ENCODE measurements at places on chromosomes 5 and 9.

GRCh38 chr5:6675784-6676491 lies 37.3 kb upstream of the TENT4A start:
- DNase-seq = no peak

- no peak for DNase-seq
These were observed 839.3 kb upstream of the WWC1 start for GRCh38 chr5:167452136-167452535.

GRCh38 chr9:72643651-72644050 lies 122.2 kb downstream of the TMC1 start:
- DNase-seq = no peak

DNA sequence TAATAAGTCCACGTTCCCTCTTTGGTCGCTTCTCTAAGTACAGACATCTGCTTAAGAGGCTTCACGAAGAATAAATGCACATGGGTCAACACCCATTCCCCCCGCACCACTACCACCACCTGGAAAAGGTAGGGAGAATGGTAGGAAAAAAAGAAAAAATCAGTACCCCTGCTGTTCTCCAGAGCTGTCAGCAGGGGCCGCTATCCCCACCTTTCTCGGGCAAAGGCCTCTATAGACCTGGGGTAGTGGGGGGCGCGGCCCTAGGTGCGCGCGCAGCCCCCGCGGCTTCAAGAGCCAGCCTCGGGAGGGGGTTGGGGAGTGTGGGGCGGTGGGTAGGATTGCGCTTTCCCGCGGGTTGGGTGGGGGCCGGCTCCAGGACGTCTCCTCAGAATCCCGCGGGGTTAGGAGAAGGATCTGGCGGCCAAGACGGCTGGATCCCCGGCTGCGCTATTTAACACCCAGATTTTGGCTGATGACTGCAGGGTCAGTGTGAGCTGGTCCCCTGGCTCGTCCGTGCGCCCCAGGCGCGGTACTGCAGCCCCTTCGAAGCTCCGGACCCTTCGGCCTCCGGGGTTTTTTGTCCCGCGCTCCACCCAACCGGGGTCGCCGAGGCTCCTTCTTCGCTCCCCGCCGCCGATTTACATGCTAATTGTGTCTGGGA lies 1.6 kb upstream of the SEMA6A start:
- no peak for DNase-seq

DNA sequence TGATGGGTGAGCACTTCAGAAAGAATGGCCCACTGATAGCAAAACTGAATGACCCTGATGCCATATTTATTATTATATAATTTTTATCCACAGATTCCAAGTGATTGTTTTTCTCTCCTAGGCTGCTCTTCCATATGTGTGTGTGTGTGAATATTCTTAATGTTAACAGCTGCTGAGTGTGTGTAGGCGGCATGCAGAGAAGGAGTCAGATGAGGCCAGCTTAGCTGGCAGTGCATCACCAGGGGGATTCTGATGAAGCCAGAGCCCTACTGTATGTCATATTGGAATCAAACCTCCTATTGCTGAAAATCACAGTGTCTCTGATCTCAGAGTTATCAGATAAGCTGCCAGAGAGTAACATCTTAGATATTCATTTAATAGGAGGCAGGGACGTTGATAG lies 177.1 kb downstream of the DMAC1 start:
- DNase-seq = no peak

GRCh38 chr9:37512437-37512836 lies 26.7 kb downstream of the POLR1E start:
- no peak for DNase-seq

GRCh38 chr5:150256410-150257064 lies 33.0 kb downstream of the CAMK2A start:
- no peak for DNase-seq

DNA sequence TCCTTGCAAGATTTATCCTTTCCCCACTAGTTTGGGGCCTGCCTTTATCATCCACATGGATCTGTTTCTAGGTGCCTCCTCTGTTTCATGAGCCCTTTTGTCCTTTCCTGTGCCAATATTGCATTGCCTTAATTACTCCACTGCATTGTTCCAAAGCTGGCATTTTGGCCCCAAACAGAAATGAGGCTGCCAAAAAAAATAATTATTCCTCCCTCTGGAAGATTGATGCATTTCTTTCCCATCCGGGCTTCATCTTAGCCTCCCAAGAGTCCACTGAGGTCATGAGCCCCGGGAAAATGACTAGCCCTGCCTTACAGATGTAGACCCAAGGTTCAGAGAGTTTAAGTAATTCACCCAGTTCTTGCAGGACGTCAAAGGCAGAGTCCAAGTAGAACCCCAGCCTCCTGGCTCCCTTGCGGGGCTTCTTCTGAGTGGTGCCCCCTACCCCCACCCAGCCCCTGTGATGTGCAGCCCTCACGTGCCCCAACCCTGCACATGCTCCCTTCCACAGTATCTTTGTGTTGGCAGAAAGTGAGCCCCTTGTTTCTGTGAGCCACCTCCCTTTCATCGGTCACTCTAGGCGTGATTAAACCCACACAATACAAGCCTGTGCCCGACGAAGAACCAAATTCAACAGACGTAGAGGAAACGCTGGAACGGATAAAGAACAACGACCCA lies 62.1 kb downstream of the TMOD1 start:
- no peak for DNase-seq

- DNase-seq = no peak
These were observed 93.1 kb upstream of the WWC1 start for GRCh38 chr5:168198359-168198758.

DNA sequence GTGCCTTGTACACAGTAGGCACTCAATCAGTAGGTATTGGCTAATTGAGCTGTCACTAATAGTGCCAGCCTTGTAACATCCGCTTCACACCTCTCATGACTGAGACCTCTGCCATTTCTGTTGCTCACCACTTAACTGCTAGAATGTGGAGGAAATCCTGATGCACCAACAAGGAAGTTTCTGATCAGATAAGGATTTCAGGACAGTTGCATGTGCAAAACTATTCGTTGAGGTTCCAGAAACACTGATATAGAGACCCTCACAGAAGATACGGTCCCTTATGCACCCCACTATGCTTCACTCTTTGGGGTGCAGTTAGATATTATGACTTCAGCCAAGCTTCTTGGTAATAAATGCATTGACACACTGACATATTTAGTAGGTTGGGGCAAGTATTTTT lies 10.7 kb downstream of the SAP30L start:
- DNase-seq = no peak

DNA sequence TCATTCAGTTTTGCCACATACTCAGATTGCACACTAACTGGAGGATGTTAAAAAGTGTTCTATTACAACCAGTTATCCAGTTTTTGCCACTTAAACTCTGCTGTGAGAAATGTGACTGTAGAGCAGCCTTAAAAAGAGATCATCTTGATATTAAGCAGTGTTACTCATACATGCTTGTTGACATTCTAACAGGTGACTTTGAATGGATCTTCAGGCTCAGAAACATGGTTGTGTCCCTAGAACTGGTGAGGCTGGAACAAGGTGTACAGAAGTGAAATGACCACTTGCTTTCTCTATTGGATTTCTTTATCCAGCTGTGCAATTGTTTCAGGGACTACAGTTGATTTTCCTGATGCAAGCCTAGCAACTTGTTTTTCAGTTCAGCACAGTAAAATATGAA lies 166.1 kb upstream of the CCDC152 start:
- no peak for DNase-seq

GRCh38 chr9:15248621-15249020 lies 58.4 kb downstream of the TTC39B start:
- DNase-seq = no peak

DNA sequence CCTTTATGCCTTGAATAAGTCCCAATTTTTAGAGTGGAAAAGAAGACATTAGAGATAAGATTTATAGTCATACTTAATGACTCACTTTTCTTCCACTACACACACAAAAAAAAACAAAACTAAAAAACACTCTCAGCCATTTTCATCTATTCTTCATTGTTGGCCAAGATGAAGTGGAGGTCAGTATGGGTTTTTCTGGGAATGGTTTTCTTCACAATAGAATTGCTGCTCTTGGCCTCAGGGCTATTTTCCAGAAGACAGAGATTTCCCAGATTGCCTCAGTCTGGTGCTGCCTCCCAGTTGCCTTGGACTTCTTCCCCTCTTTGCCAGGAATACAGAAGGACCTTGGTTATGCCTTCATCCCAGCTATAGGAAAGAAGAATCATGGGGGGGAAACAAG lies 463.7 kb downstream of the TMEM232 start:
- no peak for DNase-seq

DNA sequence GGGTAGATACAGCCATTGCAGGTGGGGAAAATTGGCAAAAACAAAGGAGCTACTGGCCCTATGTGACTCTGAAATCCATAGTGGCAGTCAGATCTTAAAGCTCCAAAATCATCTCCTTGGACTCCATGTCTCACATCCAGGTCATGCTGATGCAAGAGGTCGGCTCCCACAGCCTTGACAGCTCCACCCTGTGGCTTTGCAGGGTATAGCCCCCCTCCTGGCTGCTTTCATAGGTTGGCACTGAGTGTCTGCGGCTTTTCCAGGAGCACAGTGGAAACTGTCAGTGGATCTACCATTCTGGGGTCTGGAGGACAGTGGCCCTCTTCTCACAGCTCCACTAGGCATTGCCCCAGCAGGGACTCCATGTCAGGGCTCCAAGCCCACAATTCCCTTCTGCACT lies 1190.1 kb downstream of the CDH12 start:
- no peak for DNase-seq

DNA sequence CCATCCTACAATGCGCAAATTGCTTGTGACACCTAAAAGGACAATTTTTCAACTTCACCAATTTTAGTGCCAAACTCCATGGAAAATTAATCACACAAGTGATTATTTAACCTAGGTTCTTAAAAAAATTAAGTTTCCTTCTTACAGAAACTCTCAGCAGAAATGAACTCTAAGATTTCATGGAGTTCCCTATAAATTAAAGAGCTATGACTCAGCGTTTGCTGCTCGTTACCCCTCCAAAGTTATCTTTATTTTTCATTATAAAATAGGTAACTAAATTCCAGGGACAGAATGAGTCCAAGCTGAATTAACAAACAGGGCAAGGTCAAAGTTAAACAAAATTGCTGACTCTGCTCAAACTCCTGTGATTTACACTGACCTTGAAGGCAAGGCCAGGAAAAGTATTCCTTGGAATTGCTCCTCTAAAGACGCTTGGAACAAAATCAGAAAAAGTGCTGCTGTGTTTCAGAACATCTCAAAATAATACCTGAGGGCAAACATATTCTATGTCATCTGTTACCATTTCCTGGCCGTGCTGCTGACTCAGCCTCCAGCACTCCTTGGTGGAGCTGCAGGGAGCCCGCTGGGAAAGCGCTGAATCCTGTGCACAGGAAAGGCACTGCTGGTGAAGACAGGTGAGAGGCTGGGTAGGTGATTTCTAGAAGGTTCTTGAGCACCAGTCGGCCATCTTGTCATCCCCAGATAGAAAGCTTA lies 2.5 kb upstream of the CMBL start:
- no peak for DNase-seq

DNA sequence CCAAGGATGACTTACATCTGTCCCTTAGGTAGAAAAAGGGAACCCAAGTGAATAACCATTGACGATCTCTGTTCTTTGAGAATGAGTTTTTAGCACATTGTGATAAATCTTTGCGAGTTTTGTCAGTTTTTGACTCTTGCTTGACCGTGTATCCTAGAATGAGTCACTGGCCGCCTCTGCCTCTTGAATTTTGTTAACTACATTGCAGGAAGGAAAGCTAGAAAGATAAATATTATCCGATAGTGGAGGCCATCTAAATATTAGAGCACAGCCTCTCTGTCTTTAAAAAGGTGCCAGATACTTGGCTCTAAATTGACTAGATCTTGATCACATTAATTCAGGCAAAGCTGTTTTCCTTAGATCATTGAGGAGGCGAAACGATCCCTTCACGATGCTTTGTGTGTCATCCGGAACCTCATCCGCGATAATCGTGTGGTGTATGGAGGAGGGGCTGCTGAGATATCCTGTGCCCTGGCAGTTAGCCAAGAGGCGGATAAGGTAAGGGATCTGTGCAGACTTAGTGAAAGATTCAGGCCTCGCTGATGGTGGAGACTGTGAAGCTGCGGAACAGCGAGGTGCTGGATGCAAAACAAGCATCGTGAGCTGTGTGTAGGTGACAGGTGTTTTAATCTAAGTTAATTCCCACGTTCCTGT lies 12.2 kb downstream of the CCT5 start:
- no peak for DNase-seq

DNA sequence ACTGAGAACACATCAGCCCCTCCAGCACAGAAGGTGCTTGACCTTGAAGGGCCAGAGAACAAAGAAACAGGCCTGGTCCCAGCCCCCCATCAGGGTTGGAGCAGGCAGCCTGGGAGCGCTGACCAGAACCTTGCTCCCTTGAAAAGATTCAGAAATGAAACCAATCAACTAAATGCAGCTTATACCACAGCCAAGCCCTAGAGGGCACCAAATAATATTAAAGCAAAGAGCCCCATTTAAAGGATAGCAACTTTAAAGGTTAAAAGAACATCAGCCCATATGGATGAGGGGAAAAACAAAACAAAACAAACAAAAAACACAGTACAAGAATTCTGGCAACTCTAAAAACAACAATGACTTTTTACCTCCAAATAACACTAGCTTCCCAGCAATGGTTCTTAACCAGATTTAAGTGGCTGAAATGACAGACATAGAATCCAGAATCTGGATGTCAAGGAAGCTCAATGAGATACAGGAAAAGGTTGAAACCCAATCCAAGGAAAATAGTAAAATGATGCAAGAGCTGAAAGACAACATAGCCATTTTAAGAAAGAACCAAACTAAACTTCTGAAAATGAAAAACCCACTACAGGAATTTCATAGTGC lies 471.9 kb downstream of the MTRR start:
- peak; percentile 1 for DNase-seq

DNA sequence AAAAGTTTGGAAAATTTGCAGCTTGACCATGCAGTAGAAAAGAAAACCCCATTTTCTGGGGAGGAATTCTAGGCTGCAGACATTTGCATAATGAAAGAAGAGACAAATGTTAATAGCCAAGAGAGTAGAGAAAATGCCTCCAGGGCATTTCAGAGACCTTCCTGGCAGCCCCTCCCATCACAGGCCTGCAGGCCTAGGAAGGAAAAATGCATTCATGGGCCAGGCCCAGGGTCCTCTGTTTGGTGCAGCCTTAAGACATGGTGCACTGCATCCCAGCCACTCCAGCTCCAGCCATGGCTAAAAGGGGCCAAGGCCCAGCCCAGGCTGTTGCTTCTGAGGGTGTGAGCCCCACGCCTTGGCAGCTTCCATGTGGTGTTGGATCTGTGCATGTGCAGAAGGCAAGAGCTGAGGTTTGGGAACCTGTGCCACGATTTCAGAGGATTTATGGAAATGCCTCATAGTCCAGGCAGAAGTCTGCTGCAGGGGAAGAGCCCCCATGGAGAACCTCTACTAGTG lies 75.0 kb upstream of the OR13F1 start:
- no peak for DNase-seq

DNA sequence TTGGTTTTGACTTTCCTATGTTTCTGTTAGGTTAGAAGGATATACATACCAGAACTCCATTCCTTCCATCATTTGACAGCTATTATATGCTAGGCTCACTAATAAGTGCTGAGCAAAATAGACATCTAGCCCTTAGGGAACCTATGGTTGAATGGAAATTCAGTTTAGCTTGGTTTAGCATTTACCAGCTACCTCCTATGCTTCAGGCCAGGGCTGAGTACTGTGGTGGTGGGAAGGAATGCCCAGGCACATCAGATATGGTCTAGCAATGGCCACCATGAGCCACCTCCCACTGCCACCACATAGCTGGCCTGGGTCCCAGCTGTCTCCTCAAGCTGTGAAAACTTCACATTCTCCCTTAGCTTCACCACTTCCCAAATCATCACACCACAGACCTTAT lies 89.4 kb downstream of the SPOCK1 start:
- DNase-seq = no peak

All from AML-193 (cell line).